ENCODE measurements at places on chromosomes 2 and 18.
A peak's percentile ranks its signal among the peaks of the same experiment; 100 is the strongest.

DNA sequence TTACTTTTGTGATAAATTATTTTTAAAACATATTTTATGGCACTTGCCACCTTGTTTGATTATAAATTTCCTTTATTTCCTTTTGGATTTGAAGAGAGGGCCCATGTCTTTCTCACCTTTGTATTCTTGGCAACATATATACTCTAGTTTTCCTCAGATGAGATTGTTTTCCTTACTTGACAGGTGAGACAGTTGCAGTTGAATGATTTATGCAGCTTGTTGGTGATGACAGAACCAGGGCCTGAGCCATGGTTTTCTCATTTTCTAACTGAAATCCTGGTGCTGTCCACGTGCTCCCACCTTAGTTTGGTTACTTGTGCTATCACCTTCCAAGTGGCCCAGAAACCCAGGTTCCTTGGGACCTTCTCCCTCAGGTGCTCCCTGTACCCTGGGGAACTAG lies 58.2 kb downstream of the TTC39C start:
- DNase-seq, result no peak

- DNase-seq, result no peak
Observed at GRCh38 chr2:239065537-239065936, 217.7 kb downstream of the TWIST2 start.

DNA sequence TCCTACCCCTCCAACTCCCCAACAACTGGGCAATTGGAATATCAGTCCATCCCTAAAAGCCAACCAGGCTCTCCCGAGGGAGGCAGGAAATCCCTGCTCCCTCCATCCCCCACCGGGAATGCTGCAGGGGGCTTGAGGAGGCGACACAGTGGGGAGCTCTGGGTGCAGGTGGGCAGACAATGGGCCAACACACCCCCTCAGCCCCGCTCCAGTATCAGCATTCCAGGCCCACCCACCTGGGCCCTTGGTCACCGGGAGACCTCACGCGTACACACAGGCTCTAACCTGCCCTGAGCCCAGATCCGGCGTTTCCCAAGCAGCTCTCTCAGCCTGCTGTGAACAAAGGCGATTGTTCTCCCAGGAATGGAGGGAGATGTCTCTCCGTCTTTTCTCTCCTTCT lies 37.6 kb upstream of the FZD7 start:
- DNase-seq, result no peak

- DNase-seq, result no peak
Observed at GRCh38 chr2:240529344-240529999, 28.3 kb downstream of the ANKMY1 start.

DNA sequence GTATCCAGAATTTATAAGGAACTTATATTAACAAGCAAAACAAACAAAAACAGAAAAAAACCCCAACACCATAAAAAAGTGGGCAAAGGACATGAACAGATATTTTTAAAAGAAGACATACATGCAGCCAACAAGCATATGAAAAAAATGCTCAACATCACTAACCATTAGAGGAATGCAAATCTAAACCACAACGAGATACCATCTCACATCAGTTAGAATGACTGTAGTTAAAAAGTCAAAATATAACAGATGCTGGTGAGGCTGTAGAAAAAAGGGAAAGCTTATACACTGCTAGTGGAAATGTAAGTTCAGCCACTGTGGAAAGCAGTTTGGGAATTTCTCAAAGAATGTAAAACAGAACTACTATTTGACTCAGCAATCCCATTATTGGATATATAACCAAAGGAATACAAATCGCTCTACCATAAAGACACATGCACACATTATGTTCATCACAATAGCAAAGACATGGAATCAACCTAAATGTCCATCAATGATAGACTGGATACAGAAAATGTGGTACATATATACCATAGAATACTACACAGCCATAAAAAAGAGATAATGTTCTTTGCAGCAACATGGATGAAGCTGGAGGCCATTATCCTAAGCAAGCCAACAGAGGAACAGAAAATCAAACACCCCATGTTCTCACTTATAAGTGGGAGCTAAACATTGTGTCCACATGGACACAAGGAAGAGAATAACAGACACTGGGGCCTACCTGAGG lies 25.3 kb downstream of the PREPL start:
- DNase-seq, result no peak

- peak; percentile 33 for DNase-seq
Observed at GRCh38 chr2:85888020-85888683, 638 bp downstream of the ST3GAL5 start.

- DNase-seq, result no peak
Observed at GRCh38 chr2:219214141-219214540, 4.6 kb downstream of the ABCB6 start.

DNA sequence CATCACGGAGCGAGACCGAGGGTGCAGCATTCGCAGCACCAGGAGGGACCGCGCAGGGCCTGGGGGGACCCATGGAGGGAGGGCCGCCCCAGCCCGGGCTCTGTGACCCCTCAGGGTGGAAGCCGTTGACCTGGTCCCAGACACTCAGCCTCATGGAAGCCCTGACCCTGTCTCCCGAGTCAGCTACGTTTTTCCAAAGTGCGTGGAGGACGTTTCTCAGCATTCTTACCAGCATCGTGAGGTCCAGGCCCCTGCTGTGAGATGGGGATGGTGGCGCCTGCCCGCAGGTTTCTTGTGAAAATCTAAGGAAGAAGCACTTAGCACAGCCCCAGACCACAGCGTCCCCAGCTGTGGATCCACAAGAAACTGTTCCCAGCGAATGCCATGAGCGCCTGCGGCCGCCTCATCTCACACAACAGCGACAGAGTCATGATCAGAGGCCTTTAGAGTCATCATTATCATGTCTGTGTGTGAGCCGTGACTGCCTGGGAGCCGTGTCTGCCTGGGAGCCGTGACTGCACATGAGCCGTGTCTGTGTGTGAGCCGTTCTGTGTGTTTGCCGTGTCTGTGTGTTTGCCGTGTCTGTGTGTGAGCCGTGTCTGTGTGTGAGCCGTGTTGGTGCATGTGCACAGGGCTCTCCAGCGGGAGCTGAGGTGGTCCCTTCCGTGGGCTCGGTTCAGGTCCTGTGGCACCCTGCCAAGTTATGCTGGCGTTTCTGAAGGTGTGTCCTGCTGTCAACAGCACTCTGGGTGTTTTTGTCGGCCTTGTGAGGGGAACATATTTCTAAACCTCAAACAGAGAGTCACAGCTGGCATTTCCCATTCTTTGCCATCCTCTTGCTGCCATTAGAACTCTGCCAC lies 49.2 kb upstream of the KCNG2 start:
- DNase-seq, result no peak

DNA sequence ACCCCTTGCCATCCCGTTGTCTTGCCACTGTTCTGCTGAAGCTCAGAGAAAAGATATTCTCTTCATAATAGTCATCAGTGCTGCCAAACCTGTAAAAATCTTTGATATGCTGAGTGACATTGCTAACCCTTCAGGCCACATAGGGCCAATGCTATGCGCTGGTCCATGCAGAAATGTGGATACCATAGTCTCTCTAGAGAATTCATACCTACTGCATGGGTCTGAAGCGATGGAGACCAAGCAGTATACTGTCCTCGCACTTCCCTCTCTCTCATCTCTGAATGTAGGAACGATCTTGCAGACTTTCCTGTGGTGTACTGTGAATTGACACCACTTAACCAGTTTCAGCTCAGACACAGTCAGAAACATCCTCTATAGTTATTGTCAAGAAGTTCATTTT lies 17.9 kb upstream of the ANKRD44 start:
- no peak for DNase-seq

DNA sequence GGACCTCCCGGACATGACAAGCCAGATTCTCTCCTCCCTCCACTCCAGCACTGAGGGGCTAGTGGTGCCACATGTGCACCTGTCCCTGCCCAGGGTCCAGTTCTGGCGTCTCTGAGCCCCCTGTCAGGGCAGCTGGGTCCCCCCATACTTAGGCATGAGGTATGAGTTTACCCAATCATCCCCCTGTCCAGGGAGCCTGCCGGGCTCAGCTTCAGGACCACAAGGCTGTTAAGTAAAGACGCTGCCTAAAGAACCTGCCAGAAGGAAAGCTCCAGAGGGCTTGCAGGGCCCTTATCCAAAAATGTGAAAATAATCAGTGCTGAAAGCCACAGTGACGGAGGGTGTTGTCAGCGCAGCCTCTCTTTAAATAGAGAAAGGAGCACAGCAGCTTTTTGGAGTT lies 40.0 kb downstream of the SH3BP4 start:
- DNase-seq, result no peak

- no peak for DNase-seq
Observed at GRCh38 chr2:170766693-170767092, 3.5 kb upstream of the ERICH2 start.

- no peak for DNase-seq
Observed at GRCh38 chr2:18119883-18120282, 241.4 kb downstream of the KCNS3 start.

- peak; percentile 45 for DNase-seq
Observed at GRCh38 chr18:48663931-48664847, 125.4 kb downstream of the CTIF start.

DNA sequence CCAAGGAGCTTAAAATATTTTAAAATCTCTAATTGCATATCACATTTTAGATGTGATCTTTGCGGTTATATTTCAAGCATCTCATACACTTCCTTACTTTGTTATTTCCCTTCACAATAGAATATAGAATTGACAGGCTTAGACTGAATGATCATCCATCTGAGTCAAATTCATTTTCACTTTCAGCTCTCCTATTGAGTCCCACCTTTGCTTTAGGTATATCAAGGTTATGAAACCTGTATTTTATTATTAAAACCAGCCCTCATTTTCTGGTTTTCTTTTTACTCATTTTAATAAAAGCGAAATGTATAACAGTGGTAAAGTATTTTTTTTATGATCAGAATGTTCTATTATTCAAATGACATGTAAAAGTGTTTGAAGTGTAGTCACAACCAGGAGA lies 162.9 kb upstream of the KYNU start:
- no peak for DNase-seq

GRCh38 chr2:203237346-203238238 lies 1.2 kb upstream of the CYP20A1 start:
- DNase-seq, result no peak

- DNase-seq, result no peak
Observed at GRCh38 chr2:174575124-174575776, 22.4 kb downstream of the WIPF1 start.

DNA sequence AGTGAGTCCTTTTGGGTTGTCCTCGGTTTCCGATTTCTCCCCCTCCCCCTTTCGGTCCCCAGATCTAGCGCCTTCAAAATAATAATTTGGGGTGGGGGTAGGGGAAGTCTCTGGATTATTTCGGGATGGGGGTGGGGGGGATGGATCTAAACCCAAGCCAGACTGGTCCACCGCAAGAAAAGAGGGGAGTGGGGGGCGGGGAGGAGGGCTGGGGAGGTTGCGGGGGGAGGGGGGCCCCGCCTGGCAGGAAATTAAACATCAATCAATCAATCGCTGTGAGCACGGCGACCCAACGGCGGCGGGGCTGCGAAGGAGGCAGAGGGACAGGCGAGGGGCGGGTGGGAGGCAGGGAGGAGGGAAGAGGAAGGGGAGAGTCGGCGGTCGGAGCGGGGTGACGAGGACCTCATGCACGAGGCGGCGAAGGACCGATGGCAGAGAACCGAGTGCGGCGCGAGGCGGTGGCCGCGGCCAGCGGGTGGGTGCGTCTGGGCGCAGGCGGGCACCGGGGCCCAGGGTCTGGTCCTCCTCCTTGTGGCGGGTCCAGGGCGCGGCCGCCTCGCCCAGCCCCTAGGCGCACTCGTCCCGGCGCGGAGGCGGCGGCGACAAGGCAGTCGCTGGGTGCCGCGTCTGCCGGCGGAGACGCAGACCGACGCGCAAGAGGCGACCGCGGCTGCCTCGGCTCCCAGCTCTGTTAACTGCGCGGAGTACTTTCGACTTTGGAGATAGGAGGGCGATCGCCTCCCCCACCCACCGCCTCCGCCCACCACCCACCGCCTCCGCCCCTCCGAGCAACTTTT lies 468 bp upstream of the SATB2 start:
- DNase-seq, result peak; percentile 17

GRCh38 chr2:216490061-216490460 lies 8.6 kb upstream of the RPL37A start:
- no peak for DNase-seq

DNA sequence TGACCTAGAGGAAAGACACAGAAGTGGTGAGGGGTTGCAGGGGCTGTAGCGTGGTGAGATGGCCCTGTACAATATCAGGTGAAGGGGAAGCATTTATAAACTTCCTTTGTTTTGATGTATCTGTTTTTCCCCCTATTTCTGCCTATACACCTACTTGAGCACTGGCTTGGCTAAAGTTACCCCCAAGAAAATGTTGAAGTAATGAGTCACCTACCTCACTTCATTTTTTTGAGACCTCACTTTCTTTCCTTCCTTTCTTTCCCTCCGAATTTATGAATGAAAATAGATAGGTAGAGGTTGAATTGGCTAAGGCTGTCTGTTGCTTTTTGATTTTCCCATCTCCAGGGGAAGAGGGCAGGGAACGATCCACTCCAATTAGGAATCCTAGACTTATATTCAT lies 231.1 kb upstream of the EPAS1 start:
- no peak for DNase-seq

GRCh38 chr2:138777996-138778395 lies 2.2 kb downstream of the NXPH2 start:
- no peak for DNase-seq

- no peak for DNase-seq
Observed at GRCh38 chr2:241728627-241729026, 5.8 kb upstream of the D2HGDH start.

- no peak for DNase-seq
Observed at GRCh38 chr2:222518570-222519381, 94.4 kb downstream of the SGPP2 start.

- no peak for DNase-seq
Observed at GRCh38 chr2:234334151-234334550, 162.7 kb downstream of the ARL4C start.

DNA sequence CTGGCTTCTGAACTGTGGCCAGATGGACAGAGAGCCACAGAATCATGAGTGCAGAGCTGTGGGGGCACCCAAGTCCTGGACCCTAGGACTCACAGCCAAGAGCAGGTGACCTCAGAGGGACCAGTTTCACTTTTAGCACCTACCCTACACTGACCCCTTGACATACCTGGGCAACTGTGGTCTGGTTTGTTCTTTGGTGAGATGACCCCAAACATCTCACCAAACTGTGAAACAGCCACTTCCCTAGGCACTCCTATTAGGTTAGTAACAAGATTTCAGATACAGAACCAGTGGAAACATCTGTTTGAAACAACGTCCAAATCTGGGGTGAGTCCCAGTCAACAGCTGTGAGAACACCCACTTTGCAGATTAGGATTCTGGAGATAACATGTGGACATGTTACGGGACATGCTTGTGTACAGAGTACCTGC lies 1.9 kb upstream of the ZFP36L2 start:
- DNase-seq, result no peak

DNA sequence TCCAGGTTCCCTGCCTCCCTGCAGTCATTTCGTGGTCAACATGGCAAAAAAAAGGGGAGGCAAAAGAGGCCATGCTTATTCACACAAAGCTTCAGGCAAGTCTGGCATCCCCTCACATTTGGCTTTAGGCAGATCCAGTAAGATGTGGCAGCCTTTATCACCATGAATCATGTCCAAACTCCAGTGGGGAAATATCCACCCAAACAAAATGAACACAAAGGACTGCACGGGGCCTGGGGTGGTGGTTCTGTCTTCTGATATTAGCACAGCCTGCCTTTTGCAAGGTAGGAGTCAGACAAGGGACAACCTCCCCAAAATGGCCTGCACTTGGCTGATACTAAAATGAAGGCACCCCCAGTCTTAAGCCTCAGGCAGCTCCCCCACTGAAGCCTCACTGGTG lies 129.9 kb downstream of the ZBTB7C start:
- DNase-seq, result no peak

Measured in activated CD4-positive, alpha-beta T cell treated with anti-CD3 and anti-CD28 coated beads, Interleukin-2, amount 50 U/mL, for 1 hour (primary cell).